ENCODE measurements at places on chromosomes 16 and 17. TPM values are rescaled to one million over a fixed set of nuclear protein-coding genes. Genes with fewer than 3 reads are reported as not detected.

DNA sequence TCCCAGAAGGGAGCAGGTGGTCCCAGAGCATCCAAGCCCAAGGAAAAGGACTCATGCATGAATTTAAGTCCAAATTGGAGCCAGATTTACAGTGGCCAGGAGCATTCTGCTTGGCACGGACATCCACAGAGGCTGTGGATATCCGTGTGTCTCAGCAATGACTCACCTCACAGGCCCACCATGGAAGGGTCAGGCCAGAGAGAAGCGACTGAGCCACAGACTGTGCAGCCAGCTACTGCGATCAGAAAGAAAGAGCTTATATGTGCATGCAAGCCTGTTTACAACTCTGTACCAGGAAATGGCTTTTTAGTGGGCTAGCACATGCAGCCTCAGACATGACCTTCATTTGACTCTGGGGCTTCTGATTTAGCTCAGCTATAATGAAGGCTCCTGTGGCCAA is 231.0 kb downstream of the C16orf95 start:
- DNase-seq = no peak
- no peak overlapping the region for H3K27ac ChIP-seq
- H3K36me3 ChIP-seq = peaks cover 9% of the 10 kb centered on the region
- peaks cover 2% of the 10 kb centered on the region for H3K4me1 ChIP-seq
- peaks cover 7% of the 10 kb centered on the region for H3K27me3 ChIP-seq

DNA sequence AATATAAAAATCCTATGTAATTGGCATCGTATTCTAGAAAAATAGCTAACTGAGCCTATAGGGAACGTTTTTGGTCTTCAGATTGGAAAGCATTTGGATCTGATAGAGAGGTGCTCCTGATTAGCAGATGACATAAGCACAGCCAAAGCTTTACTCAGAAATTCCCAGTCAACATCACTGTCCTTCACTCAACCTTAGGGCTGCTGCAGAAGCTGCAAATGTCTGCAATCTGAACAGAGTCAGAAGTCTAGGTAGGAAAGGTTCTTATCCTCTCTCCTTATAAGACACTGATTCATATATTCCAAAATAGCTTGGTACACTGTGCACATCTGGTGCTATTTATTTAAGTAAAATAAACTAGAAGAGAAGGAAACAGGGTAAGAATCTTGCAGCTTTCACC is 19.2 kb downstream of the STRADA start:
- no peak overlapping the region for H3K4me3 ChIP-seq
- H3K27me3 ChIP-seq = no peaks in the 10 kb centered on the region
- no peaks in the 10 kb centered on the region for H3K4me1 ChIP-seq
- H3K36me3 ChIP-seq = peaks cover 10% of the 10 kb centered on the region
- no peak for DNase-seq

DNA sequence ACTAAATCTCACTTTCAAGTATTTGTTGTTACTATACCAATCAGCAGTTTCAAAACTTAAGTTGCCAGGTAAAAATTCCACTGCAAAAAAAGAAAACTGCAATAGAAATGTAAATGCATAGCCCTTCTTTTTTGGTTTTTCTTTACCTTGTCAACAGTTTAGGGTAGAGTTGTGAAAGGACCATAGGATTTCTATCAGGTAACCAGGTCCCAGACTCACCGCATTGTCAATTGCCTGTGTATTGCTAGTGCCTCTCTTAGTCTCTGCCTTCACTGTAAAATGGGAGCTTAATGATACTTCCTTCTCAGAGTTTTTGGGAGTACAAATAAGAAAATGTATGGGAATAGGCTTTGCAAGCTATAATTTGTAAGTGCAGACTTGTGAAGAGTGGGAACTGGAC is 145.0 kb downstream of the FTO start:
- peak overlapping the region; percentile 59 for H3K27ac ChIP-seq
- peaks cover 20% of the 10 kb centered on the region for H3K36me3 ChIP-seq
- H3K27me3 ChIP-seq = no peaks in the 10 kb centered on the region
- DNase-seq = no peak
- H3K4me1 ChIP-seq = peaks cover 31% of the 10 kb centered on the region
- H3K4me3 ChIP-seq = no peak overlapping the region

DNA sequence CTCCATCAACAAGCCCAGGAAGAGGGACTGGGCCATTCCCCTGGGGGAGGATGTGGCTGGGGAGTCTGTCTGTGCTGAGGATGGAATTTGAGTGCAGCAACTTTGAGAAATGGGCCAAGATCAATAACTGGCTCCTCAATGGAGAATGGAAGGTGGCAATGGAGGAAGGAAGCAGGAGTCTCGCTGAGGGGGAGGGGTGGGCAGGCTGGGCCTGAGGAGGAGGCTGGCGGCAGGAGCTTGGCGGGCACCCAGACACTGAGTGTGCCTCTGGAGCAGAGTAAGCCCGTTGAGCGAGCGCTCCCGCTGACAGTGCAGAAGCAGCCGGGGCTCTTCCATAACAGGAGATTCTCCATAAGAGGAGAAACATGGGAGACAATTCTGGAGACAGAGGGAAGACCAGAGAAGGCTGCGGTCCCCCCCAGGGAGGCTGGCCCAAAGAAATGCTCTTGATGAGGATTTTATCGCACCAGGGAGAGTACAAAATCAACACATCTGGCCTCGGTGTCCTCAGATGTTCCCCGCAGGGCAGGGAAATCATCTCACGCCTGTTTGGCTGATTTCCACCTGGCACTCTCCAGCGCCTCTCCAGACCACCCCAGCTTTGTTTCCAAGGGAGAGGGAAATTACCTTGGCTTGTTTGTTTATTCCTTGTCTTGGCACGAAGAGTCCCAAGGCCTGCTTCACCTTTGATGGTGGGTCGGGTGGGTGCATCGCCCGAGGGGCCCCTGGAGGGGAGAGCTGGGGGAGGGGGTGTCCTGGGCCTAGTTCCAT is 2.8 kb upstream of the MMP15 start:
- peak overlapping the region; percentile 21 for H3K27ac ChIP-seq
- peaks cover 8% of the 10 kb centered on the region for H3K27me3 ChIP-seq
- no peaks in the 10 kb centered on the region for H3K36me3 ChIP-seq
- no peak overlapping the region for H3K4me3 ChIP-seq
- DNase-seq = no peak

GRCh38 chr16:83968891-83969649 is 1.0 kb downstream of the NECAB2 start:
- peaks cover 17% of the 10 kb centered on the region for H3K27me3 ChIP-seq
- H3K4me3 ChIP-seq = peak overlapping the region; percentile 64
- no peak overlapping the region for H3K27ac ChIP-seq
- no peaks in the 10 kb centered on the region for H3K36me3 ChIP-seq
- H3K4me1 ChIP-seq = peaks cover 2% of the 10 kb centered on the region
- no peak for DNase-seq

GRCh38 chr17:60157487-60158040 is 7.8 kb downstream of the CA4 start:
- H3K4me1 ChIP-seq = peaks cover 9% of the 10 kb centered on the region
- no peak overlapping the region for H3K4me3 ChIP-seq
- H3K27ac ChIP-seq = no peak overlapping the region
- no peaks in the 10 kb centered on the region for H3K36me3 ChIP-seq

- no peak overlapping the region for H3K27ac ChIP-seq
- no peaks in the 10 kb centered on the region for H3K36me3 ChIP-seq
- no peak overlapping the region for H3K4me3 ChIP-seq
- H3K4me1 ChIP-seq = peaks cover 48% of the 10 kb centered on the region
- no peaks in the 10 kb centered on the region for H3K27me3 ChIP-seq
Observed at GRCh38 chr17:65630502-65630901, 69.1 kb upstream of the AXIN2 start.

- DNase-seq = no peak
- H3K4me3 ChIP-seq = no peak overlapping the region
Observed at GRCh38 chr16:25030420-25031131, 15.4 kb upstream of the ARHGAP17 start.

DNA sequence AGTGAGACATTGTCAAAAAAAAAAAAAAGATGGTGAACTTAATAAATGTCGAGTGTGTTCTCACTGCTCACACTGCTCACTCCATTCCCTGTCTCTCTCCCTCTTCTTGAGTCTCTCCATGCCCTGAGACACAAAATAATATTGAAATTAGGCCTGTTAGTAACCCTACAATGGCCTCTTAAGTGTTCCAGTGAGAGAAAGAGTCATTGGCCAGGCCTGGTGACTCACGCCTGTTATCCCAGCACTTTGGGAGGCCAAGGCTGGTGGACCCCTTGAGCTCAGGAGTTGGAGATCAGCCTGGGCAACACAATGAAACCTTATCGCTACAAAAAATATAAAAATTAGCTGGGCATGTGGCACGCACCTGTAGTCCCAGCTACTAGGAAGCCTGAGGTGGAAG is 16.2 kb upstream of the CSF3 start:
- no peak overlapping the region for H3K4me3 ChIP-seq
- no peak overlapping the region for H3K27ac ChIP-seq
- H3K27me3 ChIP-seq = no peaks in the 10 kb centered on the region
- no peak for DNase-seq
- peaks cover 24% of the 10 kb centered on the region for H3K36me3 ChIP-seq

DNA sequence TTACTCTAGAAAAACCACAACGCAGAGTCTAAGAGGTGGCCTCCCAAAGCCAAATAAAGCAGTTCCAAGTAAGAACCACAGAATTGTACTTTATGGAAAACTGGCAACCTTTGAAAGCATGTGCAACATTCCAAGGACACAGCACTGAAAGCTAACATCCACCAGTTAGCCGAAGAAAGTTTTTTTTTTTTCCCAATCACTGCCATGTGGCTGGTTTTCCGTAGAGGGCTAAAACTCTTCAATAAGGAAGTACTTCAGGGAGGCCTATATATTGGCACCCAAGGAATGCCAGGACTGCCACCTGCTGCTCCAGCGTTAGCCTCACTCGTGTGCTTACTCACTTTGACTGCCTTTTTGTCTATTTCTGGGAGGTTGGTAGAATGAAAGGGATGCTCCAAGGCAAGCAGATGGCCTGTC is 25.2 kb downstream of the CEP95 start:
- H3K36me3 ChIP-seq = peaks cover 46% of the 10 kb centered on the region
- H3K4me1 ChIP-seq = no peaks in the 10 kb centered on the region
- H3K27me3 ChIP-seq = no peaks in the 10 kb centered on the region
- no peak for DNase-seq

DNA sequence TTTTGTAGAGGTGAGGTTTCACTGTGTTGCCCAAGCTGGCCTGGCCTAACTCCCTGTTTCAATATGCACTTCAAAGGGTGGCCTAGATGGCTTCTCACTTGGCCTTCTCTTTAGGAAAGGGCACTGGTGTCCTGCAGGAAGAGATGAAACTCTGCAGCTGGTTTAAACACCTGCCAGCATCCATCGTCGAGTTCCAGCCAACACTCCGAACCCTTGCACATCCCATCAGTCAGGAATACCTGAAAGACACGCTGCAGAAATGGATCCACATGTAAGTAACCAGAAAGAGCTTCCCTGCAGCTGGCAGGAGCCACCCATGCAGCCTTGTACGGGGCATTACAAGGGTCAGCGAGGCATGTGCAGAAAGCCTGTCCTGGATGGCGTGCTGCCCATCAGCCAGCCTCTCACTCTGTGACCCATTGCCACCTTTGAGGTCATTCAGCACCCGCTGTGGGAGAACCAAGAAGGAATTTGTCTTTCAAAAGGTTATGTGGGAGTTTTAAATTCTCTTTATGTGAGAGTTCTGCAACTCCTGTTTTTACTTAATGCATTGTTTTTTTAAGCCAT is 7.0 kb downstream of the COG1 start:
- no peak overlapping the region for H3K4me3 ChIP-seq
- no peak overlapping the region for H3K27ac ChIP-seq
- H3K36me3 ChIP-seq = peaks cover 59% of the 10 kb centered on the region
- peaks cover 4% of the 10 kb centered on the region for H3K4me1 ChIP-seq
- no peak for DNase-seq

GRCh38 chr17:41428591-41429291 is 4.4 kb upstream of the KRT37 start:
- no peaks in the 10 kb centered on the region for H3K27me3 ChIP-seq

DNA sequence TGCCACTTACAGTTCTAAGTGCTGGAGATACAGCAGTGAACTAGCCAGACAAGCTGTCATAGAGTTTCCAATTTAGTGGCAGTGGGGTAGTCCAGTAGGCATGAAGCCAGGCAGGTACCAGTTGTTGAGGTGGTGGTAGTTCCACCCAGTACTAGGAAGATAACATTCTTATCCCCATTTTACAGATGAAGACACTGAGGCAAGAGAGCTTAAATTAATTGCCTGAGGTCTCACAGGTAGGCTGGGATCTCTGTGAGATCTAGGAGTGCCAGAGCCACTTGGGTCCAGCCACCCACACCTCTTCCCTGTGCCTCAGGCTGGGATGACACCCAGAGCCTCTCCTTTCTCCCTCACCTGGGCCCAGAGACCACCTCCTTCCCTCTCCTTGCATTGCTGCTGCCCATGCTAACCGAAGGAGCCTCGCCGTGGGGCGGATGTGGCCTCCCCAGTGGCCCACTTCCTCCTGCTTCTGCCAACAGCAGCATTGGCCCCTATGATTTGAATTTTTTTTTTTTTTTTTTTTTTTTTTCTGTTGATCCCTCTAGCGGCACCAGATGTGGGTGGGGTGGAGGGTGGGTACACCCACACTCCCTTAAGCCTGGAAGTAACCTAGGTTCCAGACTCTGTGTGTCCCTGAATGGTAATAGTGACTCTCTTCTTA is 114.0 kb downstream of the PRKCB start:
- no peak overlapping the region for H3K27ac ChIP-seq
- peaks cover 49% of the 10 kb centered on the region for H3K27me3 ChIP-seq
- H3K36me3 ChIP-seq = no peaks in the 10 kb centered on the region

DNA sequence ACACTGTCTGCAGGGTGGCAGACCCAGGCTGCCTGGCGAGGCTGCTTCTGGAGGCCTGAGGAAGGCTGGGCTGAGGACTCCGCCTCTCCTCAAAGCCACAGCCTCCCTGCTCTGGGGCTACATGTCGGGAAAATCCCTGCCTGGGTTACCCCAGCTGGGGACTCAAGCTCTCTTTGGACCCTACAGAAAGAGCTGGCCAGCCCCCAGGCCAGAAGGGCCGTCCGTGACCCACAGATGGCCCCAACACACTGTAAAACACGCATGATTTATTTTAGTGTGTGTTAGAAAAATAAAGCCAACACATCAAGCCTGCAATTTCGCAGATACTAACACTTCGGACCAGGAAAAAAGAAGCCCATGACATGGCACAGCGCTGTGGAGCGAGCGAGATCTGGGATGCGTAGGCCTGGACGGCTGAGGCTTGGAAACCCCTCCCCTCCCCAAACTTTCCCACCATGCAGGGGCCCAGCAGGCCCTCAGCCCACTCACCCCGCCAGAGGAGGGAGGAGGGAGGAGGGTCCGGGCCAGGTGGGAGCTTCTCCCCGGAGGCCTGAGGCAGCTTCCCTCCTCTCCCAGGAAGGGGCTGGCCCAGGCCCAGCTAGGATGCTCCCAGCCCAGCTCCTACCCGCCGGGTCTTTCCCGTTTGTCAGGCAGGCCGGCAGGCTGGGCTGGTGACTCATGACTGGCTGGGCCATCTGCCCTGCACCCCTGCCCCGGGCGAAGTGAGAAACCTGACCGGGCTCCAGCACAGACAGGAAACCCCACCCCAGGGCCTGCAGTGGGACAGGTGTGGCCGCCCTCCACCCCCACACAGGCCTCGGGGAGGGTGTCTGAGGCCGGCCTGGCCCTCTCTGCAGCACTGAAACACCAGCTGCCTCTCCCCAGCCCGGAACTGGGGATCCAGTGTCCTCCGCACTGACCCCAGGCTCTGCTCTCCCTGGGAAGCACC is 34.1 kb upstream of the SLC38A10 start:
- peak overlapping the region; percentile 44 for H3K4me3 ChIP-seq
- H3K27ac ChIP-seq = peak overlapping the region; percentile 98
- no peaks in the 10 kb centered on the region for H3K36me3 ChIP-seq
- DNase-seq = peak; percentile 55
- peaks cover 45% of the 10 kb centered on the region for H3K4me1 ChIP-seq

Gene WWOX
- 25.9 TPM for total RNA-seq

Gene PRSS21
- not detected for total RNA-seq
